ENCODE measurements at places on chromosomes 6 and 20.

DNA sequence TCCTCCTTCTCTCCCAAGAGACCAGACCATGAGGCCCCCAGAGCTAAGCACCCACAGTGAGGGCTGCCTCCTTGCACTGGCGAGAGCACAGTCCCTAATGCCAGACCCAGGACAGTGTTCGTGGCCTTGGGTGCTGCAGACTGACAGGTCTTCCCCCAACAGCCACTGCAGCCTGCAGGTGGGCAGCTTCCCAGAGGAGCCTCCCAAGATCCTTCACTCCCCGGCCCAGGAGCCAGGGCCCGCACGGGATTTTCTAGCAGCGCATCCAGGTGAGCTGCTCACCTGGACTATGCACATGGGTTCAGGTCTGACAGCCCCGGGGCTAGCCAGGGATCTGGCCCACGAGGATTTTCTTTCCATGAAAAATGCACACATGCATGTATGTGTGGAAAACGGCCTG lies 41.7 kb downstream of the SUMO4 start:
- no peak for DNase-seq

DNA sequence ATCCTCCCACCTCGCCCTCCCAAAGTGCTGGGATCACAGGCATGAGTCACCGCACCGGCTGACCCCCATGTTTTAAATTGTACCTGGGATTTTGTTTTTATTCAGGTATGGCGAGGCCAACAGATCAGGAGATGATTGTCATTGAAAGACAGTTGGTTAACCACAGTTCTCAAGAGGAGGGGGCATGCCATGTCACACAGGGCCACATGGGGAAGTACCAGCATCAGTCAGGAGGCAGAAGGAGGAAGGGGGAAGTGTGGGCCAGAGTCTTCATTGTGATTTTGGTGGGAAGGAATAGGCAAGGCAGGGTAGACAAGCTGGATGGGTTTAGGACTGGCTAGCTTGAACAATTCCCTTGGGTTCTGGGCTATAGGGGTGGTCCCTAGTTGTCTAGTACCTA lies 9.9 kb upstream of the MMP9 start:
- no peak for DNase-seq

DNA sequence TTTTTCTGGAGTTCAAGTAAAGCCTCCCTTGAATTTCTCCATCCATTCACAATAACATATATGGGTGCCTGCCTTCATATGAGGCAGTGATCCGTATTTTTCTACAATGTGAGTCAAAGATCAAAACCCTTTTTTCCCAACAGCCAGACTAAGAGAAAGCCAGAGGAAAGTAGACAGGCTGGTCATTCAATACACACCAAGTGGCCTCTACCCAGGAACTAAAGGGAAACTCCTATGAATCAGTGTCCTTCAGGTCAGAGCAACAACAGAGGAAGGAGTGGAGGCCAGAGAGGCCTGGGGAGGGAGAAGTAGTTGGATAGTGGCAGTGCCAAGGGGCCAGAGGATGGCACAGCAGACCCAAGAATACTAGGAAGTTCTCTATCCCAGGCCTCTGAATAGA lies 23.8 kb downstream of the SIM1 start:
- DNase-seq = no peak

DNA sequence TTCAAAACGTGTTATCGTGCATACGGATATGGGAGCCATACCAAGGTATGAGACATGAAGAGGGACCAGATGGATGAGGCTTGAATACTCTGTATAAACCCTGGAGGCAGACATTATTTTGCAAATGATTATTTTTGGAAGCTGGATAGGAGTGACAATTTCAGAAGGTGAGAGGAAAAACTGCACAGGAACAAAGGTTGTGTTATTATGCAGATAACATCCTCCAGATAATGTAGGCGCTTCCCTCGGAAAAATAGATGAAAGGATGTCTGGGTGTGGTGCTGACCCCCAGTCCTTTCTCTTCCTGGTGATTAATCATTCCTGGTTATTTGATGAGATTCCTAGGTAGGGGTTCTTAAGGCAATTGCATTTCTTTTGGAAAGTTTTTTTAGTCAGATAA lies 36.4 kb upstream of the CD83 start:
- DNase-seq = no peak

GRCh38 chr20:44495802-44496481 lies 20.3 kb downstream of the TTPAL start:
- no peak for DNase-seq

GRCh38 chr20:50286609-50287008 lies 96.0 kb downstream of the CEBPB start:
- no peak for DNase-seq

- DNase-seq = no peak
Observed at GRCh38 chr6:150044621-150045145, 19.4 kb upstream of the RAET1L start.

DNA sequence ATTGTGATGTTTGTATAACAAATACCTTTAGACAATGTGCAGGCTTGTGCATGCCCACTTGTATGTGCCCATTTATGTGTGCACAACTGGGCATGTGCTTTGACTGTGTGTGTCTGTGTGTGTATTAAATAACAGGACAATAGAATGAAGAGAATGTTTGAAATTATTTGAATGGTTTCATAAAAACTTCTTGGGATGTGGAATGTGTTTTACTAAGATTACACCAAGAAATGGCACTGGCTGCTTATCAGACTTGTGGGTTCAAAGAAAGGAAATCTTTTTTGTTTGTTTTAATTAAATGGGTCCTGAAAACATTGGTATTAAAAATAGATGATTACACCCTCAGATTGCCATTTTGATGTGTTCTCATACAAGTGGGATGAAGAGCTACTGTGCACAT lies 191.6 kb upstream of the CCN2 start:
- no peak for DNase-seq

DNA sequence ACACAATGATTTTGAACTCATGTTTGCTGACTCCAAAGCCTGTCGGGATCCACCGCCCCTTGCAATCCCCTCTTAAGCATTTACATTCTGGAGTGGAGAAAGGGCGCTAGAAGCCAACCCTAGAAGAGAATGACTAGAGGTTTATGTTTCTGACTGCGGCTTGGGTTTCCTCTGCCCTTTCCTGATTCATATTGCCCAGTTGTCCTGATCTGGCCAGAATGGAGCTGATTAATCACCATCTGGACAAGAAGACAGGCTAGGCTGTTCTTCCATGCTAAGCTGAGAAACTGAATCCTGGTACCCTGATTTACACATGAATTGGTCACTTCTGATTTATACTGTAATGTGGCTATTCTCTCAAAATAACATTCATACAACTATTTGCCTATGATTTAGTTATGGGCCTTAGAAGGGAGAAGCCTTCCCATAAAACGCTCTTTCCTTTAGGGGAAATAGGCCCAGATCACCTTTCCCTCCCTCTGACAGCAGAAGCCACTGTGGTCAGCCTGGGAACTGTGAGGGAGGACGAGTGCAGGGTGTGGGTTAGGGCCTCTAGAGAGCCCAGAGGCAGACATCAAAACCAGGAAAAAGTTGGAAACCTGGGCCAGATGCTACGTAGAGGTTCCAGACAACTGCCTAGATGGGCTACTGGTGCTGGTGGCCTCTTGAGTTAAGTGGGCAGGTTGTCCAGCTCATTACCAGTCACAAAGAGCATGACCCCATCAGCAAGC lies 199.2 kb upstream of the PRDM1 start:
- DNase-seq = no peak

- DNase-seq = no peak
Observed at GRCh38 chr6:155429321-155429893, 26.2 kb downstream of the NOX3 start.

DNA sequence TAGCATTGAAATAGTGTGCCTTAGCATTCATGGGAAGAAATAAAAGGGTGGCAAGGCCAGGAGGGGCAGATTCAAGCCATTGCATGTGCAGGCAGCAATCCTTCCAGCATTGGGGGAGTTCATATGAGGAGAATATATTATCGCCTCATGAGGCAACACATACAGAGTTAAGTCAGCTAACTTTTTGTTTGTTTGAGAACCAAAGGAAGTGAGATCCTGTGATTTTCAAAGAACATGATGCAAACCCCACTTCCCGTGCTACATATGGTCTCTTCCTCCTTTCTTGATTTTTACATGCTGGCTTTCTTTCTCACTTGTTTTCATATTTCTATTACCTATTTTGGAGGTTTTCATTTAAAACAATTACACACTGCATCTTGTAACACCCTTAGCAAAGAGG lies 579.7 kb upstream of the ARID1B start:
- no peak for DNase-seq

DNA sequence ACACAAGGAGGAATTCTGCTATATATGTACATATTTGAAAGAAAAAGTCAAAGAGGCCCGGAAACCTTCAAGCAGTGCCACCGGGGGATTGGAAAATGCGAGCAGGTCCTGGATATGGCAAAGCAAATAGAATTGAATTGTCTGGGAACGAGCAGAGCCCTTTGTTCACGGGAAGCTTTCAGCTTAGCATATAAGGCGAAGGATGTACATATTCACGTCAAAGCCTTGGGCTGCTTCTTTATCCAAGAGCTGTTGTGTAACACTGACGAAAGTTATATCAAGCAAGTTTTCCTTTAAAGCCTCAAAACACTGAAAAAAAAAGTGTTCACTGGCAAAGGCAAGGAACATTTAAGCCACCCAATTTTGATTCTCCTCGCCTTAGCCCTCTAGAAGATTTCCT lies 171.0 kb downstream of the GPX5 start:
- DNase-seq = no peak

GRCh38 chr6:157263881-157264397 lies 59.4 kb downstream of the TMEM242 start:
- no peak for DNase-seq

DNA sequence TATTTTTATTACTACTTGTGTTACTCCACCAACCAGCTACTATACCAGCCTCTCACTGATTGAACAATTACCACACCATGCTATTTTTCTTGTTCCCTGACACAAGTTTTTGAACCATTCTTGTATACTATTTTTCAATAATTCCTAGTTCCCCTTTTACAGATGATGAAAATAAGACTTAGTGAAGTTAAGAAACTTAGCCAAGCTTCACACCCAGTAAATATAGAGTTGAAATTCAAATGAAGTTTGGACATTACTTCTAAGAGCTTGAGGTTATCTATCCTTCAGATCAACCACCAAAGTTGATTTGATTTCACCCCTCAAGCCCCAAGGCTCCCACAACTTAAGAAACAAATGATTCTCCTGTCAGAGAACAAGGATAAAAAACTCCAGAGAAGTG lies 13.1 kb upstream of the BCAS1 start:
- no peak for DNase-seq

DNA sequence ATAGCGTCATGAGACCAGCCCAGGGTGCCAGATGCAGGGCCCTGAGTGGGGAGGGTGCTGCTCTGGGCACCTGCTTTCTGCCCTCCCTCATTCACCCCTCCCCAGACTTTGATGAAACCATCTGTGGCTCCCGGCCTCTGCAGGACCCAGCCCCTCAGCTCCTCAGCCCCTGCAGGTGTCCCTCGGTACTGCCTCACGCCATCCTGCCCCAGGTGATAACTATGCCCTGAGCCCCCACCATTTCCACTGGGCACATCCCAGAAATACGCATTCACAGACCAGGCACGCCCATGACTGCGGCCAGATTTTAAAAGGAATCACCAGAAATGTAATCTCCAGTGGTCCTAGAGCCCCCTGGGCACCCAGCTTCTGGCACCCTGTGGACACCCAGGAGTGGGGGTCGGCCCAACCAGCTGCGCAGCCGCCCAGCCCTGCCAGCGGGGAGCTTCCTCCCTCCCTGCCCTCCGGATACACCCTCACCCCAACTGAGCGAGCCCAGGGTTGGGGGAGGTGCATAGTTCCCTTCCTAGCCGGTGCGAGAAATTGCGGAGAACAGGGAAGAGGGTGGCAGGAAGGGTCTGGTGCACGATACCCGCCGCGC lies 615 bp upstream of the NTSR1 start:
- DNase-seq = no peak

- no peak for DNase-seq
Observed at GRCh38 chr6:34513646-34514045, 42.5 kb downstream of the SPDEF start.

DNA sequence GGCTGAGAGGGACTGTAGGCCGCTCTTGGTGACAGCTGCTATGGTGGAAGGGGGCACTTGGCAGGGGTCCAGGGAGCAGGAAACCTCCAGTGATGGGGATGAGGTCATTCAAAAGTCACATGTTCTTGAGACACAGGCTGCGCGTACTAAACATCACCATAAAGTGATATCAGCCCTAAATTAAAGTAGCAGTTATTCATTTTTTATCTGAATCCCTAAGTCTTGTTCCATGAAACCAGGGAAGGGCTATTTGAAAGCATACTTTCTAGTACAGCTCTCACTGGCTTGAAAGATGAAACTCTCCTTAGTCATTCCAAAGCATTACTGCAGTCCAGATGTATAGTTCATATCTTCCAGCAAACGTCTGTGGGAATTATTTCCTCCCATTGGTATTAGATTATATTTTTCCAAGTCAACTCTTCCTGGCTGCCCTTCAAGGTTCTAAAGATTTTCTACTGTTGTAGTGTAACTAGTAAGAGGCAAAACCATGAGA lies 373.1 kb downstream of the CD109 start:
- no peak for DNase-seq

DNA sequence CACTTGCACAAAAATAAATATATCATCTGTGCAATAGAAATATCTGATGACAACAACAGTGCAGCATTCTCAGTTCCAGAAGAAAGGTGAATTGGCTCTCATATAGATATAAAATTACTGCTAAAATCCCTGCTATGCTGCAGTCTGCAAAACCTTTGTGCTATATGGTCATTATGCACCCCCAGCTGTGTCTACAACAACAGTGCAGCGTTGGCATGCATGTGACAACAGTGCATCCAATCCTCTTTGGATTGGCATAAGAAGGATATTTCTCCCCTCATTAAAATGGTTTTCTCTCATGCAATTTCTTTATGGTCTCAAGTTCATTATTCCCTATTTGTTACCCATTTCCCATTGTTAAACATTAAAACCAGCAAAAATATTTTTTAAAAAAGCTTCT lies 23.1 kb downstream of the OR2B6 start:
- no peak for DNase-seq

DNA sequence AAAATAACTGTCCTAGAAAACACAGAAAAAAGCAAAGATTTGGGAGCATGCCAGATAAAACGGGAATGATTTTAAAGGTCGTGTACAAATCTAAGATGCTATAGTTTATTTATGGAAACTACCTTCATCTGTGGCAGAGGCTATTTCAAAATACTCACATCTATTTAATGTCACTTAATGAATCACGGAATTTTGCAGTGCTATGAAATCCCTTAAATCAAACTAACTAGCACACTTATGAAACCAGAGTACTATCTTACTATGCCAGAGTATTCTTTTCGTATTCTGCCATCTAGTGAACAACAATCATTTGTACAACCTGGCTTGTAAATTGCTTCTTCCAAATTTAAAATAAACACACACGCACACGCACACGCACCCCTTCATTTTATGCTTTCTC lies 77.9 kb upstream of the BMP5 start:
- no peak for DNase-seq

- DNase-seq = no peak
Observed at GRCh38 chr6:35224720-35225119, 11.0 kb downstream of the SCUBE3 start.

- DNase-seq = no peak
Observed at GRCh38 chr6:75450903-75451302, 42.7 kb downstream of the FILIP1 start.

GRCh38 chr20:24318569-24319352 lies 150.7 kb upstream of the SYNDIG1 start:
- no peak for DNase-seq

- DNase-seq = no peak
Observed at GRCh38 chr20:58852543-58853271, at the start of gene GNAS. GNAS (plus strand) TSS chr20:58852716.

- peak; percentile 23 for DNase-seq
Observed at GRCh38 chr6:152863618-152864326, 113.2 kb downstream of the VIP start.

GRCh38 chr6:166905013-166905412 lies 51.3 kb downstream of the RNASET2 start:
- no peak for DNase-seq
